Jurkat, Clone E6-1 (cell line): ENCODE measurements at places on chromosomes 2 and 18.

DNA sequence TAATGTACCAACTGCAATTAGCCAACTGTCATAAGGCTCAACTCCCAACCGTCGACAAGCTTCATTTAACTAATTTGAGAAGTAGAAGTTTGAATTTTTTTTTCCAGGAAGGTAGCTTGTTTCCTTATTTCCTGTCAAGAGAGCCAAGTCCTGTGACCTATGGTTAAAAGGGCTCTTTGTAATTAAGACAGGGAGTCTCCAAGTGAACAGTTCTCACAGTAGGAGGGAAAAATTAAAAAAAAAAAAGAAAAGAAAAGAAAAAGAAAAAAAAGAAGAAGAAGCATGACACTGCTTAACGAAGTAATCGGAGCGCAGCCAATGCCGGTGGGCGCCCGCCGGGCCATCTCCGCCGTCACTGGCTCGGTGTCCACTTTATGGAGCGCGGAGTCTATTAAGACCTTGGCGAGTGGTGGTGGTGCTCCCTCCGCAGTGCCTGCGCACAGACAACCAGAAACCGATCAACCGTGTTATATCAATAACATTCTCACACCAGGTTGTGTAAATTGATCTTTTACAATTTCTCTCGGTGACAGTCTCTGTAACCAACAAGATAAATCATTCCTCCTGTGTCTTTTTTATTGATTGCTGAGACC, 197.2 kb upstream of the POU3F3 start:
- no peak for DNase-seq

- DNase-seq: no peak
Observed at GRCh38 chr2:98020516-98020915, 24.8 kb upstream of the TMEM131 start.

DNA sequence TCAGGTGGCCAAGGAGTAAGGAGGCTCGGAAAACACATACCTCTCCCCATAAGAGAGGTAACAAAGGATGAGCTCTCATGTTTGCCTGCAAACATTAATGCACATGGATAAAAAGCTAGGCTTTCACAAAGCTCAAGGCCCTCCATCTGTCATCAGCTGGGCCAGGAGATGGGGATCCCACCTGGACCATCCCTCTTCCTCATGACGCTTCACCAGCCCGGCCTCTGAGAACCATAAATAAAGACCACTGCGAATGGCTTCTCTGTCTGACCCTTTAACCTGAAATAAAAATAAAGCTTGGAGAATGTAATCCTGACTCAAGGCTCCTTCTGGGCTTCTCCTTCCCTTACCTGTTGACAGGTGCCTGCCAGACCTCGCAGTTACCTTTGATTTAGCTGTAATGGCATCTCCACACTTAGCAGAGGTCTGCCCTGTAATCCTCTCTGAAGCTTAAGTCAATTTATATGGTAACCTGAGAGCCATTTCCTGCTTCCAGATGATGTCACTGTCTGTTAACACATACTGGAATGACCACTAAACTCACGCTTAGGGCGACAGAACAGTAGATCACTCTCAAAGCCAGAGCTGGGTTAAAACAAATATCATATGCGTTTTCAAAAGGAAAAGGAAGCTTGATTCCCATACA, 29.3 kb upstream of the FOXI3 start:
- DNase-seq: no peak

- no peak for DNase-seq
Observed at GRCh38 chr2:209380293-209380692, 43.6 kb upstream of the MAP2 start.

GRCh38 chr18:58511306-58511705, 117.6 kb downstream of the ALPK2 start:
- DNase-seq: no peak

- DNase-seq: no peak
Observed at GRCh38 chr18:74248189-74248588, 43.6 kb downstream of the CYB5A start.

- no peak for DNase-seq
Observed at GRCh38 chr2:225398372-225398771, 1.1 kb upstream of the NYAP2 start.

- no peak for DNase-seq
Observed at GRCh38 chr2:108129636-108130035, 110.1 kb upstream of the SULT1C3 start.

DNA sequence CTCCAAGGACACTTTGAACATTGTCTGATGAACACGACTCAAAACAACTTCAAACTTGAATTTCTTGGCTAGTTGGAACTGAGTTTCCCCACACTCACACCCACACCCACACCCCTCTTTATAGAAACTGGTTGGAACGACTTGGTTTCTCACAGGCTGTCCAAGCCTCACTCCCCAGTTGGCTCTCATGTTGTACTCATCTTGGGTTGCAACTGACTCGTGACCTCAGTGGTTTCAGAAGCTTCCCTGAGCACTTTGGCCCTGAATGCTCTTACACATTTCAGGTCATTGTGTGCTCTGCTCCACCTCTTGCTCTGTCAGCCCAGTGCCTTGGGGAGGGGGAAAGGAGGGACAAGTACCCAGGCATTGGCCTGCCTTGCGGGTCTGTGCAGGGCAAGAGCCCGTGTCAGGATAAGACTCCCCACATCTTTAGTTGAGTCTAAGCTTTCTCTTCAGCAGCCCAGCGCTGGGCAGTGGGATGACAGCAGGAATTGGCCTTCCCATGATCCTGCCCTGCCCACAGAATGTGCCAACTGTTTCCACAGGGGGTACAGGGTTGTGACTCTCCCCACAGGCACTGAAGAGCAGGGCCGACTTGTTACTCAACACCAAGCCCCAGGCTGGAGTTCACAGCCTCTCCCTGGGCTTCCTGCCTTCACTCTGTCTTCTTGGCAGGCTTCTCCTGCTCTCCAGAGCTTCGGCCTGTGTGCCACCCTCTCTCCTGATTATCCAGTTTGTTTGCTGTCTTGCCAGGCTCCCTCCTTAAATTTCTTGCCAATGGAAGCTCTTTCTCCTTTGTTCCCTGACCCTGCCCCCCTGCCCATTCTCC, 104.6 kb downstream of the RTN4 start:
- DNase-seq: no peak

- DNase-seq: no peak
Observed at GRCh38 chr2:26718949-26719686, 26.6 kb downstream of the KCNK3 start.

GRCh38 chr18:67613731-67614130, 97.2 kb upstream of the DSEL start:
- no peak for DNase-seq

DNA sequence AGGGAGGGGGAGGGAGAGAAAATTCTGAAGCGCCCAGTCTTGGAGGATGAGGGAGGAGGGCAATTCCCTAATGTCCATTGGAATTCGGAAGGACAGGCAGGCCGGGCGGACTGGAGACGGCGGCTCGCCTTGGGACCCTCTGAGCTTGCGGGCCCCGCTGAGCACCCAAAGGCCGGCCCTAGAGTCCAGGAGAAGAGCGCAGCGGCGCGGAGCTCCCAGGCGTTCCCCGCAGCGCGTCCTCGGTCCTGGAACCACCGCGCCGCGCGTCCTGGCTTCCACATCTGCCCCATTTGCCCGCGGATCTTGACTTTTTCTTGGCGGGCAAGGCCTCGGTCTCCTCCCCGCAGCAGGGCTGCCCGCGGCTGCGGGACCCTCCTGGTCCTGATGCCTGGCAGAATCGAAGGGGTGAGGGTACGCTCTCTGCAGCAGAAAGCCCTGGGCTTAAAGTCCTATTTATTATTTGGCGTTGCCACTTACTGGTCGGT, 675 bp upstream of the MLPH start:
- no peak for DNase-seq

- no peak for DNase-seq
Observed at GRCh38 chr18:25798046-25798445, 292.4 kb downstream of the SS18 start.

GRCh38 chr2:167424803-167425755, 536.8 kb downstream of the XIRP2 start:
- DNase-seq: no peak

DNA sequence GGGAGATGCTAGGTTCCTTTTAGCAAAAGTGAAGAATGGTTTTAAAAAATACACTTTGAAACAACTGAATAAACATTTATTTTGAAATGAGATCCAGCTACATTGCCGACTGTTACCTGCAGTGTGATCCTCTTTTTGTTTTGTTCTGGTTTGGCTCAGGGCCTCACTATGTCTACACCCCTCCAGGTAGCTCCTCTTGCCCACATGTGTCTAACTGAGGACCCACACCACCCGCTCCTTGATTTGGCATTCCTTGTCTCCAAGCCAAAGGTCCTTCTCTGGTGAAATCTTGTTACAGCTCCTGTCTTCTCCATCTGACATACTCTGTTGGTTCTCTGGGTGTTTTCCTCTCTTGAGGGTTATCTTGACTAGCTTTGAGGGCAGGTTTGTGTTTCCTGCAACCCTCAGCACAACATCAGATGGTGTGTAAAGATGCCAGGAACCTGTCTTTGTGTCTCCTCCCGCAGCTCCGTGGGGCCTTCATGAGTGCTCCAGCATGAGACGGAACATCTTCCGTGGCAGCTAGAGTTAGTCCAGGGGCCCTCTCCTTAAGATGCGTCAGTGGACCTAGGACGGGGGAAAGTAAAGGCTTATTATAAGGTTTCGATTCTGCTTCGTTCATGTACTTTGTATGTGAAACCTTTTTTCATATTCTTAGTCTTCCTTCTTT, 32.1 kb downstream of the MAP4K4 start:
- DNase-seq: no peak

GRCh38 chr2:222783592-222783991, 77.2 kb upstream of the ACSL3 start:
- no peak for DNase-seq

DNA sequence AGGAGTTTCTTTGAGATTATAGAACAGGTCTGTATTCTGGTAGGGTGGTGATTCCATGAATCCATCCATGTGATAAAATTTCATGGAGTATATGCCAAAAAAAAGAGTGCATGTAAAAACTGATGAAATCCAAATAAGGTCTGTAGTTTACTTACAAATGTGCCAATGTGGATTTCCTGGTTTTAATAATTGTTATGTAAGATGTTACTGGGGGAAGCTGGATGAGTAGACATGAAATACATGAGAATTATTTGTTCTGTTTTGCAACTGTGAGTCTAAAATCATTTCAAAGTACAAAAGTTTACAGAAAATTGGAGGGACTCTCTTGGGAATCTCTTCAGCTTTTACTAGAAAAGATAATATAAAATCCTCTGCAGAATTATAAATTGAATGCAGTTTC, 23.7 kb upstream of the TMEM214 start:
- DNase-seq: no peak

- DNase-seq: no peak
Observed at GRCh38 chr2:10432311-10433181, 15.6 kb downstream of the ODC1 start.

- DNase-seq: no peak
Observed at GRCh38 chr18:51192026-51192425, 5.5 kb downstream of the MEX3C start.

DNA sequence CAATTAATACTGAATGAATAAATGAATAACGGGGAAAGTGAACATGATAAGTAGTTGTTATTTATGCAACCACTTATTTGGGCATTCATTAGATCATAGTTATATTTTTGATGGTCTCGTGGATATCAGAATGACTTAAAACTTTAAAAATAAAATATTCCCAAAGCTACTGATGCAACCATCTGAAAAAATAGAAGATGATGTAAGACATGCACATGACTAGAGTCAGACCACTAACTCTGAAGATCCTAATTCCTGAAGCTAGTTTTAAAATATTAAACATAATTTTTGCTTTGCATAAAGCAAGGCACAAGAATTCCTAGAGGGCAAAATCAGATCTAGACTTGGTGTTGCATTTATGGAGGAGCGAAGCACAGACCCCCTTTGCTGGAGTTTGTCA, 616.1 kb downstream of the IRS1 start:
- DNase-seq: no peak

- no peak for DNase-seq
Observed at GRCh38 chr2:203077451-203077850, 62.8 kb downstream of the NBEAL1 start.

GRCh38 chr2:124339709-124340108, 314.6 kb downstream of the CNTNAP5 start:
- DNase-seq: no peak

DNA sequence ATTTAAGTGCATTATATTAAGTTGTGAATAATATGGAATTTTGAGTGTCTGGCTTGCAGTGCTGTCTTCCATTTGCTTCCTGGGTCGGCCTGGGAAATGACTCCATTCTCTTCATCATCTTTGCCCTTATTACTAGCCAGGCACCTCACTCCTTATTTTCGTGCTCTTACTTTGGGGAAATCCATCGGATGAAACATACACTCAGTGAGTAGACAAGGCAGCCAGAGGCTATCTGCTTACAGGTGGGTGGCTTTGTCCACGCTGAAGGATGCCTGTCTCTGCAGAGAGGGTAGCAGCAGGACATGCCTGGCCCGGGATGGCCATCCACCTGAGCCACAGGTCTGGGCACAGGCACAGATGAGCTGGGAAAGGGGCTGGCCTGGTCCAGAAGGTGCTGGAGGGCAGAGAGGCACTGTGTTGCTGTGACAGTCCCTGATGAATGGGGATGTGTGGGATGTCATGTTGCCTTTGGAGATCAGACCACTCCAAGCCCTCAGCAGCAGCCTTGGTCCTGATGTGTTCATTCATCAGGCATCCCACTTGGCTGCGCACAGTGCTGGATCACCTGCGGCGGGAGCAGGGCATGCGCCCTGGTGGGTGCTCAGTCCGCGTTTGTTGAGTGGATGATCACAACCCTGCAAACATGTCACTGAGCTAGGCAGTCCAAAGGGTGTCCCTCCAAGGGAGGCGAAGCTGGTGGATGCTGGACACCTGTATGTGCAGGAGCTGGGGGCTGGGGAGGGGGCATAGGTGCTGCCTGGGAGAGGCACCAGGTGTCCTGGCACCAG, 236.0 kb downstream of the LDLRAD4 start:
- DNase-seq: no peak

- DNase-seq: no peak
Observed at GRCh38 chr2:40243581-40244187, 208.2 kb downstream of the SLC8A1 start.

GRCh38 chr2:175579646-175580045, 398.1 kb upstream of the ATP5MC3 start:
- DNase-seq: no peak

- DNase-seq: no peak
Observed at GRCh38 chr2:224134003-224134734, 95.1 kb upstream of the SERPINE2 start.

GRCh38 chr18:60693426-60693825, 320.9 kb upstream of the MC4R start:
- no peak for DNase-seq

DNA sequence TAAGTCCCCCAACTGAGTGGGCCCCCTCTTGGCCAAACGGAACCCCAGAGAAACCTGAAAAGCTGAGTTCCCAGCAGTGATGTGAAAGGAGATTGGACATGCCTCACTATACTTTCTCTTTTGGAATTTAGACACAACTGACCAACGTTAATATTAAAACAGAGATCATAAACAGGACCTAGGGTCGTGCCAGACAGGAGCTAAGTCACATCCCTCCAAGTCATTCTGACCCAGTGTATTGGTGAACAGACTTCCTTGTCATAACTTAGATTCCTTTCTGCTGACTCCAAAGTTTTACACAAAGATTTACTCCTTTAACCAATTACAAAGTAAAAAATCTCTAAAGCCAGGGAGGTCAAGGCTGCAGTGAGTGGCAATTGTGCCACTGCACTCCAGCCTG, 46.9 kb downstream of the UXS1 start:
- no peak for DNase-seq

- DNase-seq: no peak
Observed at GRCh38 chr2:164554487-164554886, 66.8 kb downstream of the GRB14 start.

GRCh38 chr2:200847269-200847668, 17.2 kb downstream of the CLK1 start:
- no peak for DNase-seq
